ENCODE measurements at places on chromosomes 16 and 17.

DNA sequence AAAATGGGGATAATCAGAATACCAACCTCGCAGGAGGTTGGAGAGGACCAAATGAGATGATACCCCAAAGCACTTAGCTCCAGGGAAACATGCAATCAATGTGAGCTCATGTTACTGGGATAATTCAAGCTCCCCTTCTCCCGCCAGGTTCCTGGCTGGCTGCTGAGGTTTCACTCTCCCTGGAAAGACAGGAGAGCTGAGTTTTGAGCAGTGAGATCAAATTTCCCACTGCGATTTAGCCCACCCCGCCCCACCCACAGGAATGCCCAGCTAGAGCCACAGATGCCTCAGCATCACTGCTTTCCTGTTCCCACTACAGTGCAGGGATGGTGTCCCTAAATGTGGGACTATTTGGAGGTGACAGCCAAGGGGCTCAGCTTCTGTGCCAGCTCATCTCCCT is 56.7 kb downstream of the ZNF423 start:
- no peak for DNase-seq

- no peak for DNase-seq
Observed at GRCh38 chr17:17295141-17295540, 8.0 kb upstream of the NT5M start.

DNA sequence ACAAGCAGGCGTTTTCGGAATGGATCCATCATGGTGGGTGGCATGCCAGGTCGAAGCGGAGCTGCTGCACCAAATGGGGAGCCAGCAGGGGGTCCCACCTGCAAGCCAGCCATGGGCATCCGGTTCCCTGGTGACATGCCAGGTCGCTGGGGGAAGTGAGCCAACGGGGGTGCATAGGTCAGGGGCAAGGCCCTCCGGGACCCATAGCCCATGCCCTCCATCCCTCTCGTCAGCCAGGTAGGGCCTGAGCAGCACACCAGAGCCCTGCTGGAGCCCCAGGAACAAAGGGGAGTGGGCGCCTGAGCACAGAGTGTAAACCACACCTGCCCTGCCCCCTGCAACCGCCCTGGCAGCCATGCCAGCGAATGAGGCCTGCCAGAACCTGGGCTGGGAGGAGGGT is 5.0 kb downstream of the SMARCD2 start:
- DNase-seq: no peak

DNA sequence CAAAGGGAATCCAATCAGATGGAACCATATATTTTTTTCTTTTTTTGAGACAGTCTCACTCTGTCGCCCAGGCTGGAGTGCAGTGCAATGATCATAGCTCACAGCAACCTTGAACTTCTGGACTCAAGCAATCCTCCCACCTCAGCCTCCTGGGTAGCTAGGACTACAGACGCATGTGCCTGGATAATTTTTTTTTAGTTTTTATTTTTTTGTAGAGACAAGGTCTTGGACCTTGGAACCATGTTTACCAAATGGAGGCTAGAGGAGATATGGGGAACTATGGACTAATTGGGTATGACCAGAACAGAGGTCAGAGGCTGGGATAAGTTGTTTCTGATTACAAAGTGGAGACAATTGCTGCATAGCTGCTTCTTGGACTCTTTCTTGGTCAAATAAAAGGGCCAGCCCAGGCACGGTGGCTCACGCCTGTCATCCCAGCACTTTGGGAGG is 41.2 kb upstream of the ADCY9 start:
- DNase-seq: no peak

DNA sequence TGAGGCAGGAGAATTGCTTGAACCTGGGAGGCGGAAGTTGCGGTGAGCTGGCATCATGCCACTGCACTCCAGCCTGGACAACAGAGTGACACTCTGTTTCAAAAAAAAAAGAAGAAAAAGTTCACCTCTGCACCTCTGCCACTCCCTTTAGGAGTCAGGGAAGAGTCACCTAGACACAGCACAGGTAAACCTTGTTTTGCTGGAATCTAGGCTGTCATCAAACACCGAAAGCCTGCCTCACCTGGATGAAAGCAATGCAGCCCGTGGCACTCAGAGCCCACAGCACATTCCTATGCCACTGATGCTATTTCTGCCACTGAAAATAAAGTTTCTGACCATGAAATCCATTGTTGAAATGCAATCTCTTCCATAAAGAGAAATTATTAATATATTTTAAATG is 22.2 kb downstream of the CFAP52 start:
- DNase-seq: no peak

DNA sequence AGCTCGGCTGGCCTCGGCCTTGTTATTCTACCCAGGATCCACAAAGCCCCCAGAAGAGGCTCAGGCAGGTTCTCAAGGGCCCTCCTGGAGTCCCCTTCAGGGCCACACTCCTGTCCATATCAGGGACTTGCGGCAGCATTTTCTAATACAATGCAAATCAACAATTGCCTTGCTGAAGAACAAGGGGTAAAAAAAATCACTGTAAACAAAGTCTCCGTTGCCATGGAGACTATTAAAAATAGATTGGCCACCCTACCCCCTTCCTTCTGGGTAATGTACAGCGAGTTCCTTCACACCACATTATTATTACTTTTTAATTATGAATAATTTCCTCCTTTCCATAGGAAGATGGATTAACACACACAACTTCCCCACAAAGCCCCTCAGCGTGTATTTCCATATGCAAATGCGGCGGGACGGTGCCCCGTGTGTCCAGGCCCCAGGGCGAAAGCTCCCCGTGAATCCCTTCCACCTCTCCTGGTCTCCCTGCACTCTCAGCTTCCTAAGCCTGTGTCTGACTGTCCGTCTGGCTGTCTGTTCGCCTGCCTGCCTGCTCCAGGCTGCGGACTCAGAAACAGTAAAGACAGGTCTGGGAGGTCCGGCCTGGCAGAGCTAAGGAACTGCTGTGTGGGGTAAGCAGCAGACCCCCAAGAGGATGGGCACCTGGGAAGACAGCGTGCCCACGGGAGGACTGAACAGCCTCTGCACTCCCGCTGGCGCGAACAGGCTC is 196.6 kb downstream of the RBFOX3 start:
- DNase-seq: no peak

- no peak for DNase-seq
Observed at GRCh38 chr16:46974352-46974751, 878 bp upstream of the DNAJA2 start.

DNA sequence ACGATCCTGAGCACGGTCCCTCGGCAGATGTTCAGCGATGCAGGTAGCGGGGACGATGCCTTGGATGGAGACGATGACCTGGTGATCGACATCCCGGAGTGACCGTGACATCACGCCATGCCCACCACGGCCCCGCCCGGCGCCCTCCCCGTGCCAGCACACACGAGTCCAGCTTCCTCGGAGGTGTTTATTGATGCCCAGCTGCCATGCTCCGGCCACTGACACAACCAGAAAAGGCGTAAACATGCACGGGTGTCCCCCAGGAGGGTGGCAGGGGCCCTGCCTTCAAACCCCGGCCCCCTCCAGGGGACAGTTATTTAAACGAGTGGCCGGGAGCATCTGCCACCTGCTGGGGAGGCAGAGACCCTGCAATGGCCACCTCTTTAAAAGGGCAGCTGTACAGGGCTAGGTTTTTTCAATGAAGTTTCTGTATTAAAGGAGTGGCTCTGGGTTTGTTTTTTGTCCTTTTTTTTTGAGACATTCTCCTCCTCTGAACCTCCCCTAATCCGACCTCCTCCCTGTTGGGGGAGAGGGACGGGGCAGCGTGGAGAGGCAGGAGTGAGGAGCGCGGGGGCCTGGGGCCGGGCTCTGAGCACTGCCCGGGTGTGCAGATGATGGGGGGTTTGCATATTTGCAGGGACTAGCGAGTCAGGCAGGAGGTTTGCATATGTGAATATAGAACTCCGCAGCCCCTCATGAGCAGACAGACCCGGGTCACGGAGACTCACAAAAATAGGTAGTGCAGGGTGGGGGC is 5.3 kb downstream of the DOC2A start:
- DNase-seq: peak; percentile 79

GRCh38 chr17:82804442-82805191 is 35.2 kb downstream of the ZNF750 start:
- DNase-seq: no peak

DNA sequence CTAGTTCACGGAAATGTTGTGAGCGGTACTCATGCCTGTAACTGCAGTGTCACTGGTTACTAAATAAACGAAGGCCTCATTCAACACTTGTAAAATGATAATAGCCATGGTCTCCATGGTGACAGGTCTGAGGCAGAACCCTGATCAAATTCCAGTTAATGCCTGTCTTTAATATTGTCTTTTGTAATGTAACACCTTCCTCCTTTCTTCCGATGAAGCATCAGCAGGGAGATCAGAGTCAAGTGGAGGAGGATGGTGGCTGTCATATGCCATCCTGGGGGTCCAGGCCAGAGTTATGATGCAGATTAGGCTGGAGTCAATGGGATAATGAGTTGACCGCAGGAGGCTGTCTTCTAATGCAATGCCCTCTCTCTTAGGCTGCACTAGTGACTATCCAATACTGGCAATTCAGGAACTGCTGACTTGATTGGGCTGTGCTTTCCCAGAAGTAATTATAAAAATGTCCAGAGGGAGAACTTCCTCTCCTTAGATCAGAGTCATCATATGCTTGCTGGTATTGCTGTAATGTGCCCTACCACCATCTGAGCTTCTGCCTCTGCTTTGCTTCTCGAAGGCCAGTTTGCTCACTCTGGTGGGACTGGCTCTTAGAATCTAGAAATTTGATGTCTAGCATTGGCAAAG is 419.1 kb downstream of the CA10 start:
- DNase-seq: no peak

DNA sequence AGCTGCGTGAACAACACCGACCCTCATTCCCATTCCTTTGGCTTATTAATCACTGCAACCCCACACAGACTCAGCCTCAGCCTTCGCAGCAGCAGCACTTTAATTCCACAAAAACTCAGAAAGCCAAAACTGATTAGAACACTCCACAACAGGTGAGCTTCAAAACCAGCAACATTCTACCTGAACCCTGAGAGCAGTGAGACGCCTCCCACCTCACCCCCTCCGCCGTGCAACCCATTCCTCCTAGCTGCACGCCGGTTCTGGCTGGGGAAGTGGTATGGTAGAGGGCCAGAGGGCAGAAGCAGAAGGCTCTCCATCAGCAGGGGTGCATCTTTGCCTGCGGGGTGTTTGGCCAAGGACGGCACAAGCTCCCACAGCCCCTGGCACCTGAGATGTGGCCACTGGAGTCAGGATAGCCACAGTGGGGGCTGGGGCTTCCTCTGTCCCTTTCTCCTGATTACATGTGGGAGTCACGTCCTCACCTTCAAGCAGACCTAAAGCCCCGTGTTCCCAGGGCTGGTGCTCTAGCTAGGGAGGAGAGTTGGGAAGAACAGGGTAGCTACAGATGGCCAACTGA is 1.6 kb downstream of the BORCS6 start:
- DNase-seq: no peak

DNA sequence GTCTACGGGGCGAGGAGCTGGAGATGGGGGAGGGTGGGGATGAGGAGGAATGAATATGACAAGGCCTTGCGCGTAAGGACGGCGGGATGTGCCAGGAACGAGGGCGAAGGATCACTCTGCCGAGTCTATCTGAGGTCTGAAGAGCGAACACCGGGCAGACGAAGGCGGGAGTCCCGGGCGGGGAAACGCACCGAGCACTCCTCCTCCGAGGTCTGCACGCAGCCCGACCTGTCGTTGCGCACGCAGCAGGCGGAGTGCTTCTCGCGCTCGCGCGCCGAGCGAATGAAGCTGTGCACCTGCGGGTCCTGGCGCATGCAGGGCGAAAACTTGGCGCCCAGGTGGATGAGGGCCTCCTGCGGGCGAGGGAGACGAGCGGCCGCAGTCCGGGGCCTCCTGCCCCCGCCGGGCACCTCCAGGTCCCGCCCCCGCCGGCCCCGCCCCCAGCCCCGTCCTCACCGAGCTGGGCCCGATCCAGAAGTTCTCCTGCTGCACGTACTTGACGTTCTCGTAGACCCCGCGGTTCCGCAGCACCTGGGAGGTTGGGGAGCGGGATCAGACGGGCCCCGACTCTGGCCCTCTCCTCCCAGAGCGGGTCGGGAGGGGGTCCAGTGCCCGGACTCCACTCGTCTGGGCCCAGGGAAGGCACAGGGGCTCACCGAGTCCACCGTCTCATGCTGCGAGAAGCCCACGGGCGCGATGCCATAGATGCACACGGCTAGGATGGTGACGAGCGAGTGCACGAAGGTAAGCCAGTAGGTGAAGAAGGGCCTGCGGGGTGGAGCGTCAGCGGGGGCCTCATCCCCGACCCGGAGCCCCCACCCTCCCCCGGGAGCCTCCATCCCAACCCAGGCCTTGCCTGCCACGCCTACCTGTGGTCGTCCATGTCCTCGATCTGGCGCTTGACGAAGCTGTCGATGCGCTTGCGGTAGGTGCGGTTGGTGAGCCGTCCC is 7.6 kb downstream of the SNRNP25 start:
- no peak for DNase-seq

DNA sequence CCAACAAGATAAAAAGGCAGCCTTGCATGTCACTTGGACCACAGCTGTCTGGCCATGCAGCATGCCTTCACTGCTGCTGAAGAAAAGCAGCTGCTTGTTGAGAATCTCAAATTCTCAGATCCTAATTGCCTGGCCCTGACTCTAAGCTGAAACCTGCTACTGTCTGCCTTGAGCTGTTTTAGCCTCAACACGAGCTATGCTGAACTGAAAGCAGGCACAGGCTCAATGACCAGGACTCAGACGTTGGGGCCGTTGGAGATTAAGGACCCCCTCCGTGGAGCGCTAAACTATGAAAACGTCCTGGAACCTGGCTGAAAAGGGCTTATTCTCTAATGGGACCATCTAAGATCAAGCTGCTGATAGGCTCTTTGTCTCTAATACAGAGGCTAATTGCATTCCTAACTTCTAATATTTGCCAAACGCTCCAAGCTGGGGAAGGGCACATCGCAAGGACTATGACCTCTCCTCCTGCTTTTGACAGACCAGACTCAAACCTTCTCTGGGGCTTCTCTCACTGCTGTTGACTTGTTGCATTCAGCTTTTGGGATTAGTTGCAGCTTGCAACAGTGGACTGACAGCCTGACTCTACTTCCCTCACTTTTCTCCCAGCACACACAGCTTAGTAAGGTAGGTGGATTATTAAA is 4.6 kb upstream of the PLK1 start:
- DNase-seq: no peak

DNA sequence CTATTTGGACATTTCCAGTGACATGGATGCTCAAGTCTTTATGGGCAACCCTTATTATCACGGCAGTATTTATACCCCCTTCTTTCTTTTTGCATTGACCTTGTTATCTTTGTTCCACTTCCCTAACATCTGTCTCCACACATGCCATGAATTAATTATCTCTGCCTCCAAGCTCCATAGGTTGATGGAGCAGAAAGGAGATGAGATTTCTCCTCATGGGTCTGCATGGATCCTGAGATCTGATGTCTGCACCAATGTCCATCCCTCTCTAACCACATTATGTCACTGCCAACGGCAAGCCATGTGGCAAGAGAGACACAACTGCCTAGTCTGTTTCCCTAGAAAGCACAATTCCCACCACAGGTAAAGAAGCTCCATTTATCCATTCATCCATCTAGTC is 416.8 kb upstream of the ASIC2 start:
- no peak for DNase-seq

Data from AG08395 (cell line).